ENCODE measurements at places on chromosomes 2 and 18.
A peak's percentile ranks its signal among the peaks of the same experiment; 100 is the strongest.

GRCh38 chr2:48771241-48772014, 15.9 kb upstream of the LHCGR start:
- no peak for DNase-seq

DNA sequence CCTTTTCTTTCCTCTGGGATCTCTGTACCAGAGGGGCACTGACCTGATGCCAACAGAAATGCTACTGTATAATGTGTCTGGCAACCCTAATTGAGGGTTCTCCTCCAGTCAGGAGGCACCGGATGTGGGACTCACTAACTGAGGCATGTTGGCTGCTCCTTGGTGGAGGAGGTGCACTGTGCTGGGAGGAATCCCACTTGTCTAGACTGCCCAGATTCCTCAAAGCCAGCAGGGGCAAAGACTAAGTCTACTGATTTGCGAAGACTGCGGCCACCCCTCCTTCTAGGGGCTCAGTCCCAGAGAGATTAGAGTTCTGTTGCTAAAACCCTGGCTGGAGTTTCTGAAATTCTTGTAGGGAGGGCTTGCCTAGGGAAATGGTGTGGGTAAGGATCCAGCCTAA, 1192.1 kb downstream of the DPP10 start:
- DNase-seq = no peak

DNA sequence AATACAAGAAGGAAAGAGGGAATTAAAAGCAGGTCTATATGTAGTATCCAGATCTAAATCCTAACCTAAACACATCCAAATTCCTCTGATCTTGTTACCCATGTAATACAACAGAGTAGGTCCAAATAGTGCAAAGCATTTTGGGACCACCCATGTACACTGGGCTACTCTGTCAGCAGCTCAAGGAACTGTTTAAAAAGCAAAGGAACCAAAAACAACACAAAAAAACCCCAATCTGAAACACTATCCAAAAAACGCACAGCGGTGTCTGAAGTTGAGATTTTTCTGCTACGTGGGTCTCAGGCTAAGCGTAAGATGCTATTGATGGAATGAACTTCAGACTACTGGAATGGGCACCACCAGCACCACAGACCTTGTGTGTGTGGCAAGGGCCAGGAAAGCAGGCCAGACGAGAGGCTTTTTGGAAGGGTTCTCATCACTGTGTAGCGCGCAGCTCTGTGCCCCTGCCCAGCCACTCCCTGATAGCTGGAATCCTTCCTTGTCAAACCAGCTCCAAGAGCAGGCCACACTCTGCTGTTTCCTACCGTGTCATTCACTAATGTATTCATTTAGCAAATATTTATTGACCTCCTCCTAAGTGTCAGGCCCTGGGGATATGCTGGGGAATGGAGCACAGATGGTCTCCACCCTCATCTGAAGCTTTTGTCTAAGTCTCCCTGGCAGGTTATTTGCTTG, 101.4 kb downstream of the COLEC12 start:
- DNase-seq = peak; percentile 32

DNA sequence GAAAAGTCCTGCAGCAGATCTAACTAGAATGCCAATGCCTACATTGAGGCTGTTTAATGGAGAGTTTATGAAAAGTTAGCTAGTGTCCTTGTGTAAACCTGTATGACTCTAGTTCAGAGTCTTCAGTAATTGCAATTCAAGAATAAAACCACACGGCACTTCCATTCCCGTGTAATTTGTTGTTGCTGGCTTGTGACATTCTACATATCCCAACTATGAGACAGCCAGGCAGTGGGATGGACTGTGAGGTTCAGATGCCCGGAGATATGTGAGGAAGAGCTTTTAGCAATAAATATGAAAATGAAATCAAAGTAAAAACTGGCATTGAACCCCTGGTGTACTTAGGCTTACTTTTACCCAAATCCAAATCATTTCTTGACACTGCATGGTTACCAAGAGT, 263.4 kb downstream of the NEDD4L start:
- DNase-seq = peak; percentile 28

DNA sequence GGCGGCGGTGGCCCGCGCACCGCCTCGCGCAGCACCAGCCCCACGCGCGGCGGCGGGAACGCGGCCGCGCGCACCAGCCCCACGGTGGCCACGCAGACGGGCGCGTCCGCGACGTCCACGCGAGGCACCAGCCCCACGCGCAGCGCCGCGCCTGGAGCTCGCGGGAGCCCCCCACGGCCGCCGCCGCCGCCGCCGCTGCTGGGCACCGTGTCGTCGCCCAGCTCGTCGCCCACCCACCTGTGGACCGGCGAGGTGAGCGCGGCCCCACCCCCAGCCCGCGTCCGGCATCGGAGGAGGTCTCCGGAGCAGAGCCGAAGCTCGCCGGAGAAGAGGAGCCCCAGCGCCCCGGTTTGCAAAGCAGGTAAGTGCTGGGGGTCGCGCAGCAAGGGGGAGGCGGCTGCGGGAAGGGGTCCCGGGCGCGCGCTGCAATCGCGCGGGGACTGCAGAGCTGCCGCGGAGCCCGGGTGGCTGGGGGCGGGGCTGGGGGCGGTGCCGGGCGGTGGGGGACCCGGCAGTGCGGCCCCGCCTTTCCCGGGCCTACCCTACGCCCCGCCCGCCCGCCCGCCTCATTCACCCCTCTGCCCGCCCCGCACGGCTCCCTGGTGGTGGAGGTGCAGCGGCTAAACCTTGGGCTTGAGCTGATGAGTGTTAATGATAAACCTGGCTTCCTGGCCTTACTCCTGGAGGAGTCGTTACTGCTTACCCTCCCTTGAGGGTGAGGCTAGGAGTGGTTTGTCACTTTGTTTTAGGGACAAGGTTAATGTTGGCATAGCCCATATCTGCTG, 851 bp downstream of the FAM117B start:
- peak; percentile 97 for DNase-seq

DNA sequence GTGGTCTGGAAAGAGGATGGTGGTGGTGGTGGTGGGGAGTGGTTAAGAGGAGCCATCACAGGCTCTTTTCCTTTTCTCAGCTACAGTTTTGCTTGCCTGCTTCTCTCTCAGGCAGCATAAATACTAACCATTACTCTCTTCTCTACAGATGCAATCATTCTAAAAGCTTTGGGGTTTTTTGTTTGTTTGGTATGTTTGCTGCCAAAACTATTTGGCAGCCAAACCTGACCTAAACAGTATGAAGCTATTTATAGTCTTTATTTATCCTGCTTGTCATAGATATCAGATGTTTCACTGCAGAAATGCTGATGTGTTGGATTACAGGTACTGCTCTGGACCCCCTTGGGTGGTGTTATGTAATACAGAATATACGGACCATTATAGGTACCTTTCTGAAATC, 15.3 kb downstream of the SIX3 start:
- DNase-seq = no peak

GRCh38 chr2:139369423-139370409, 589.5 kb upstream of the NXPH2 start:
- no peak for DNase-seq

All from AG20443 (cell line).